ENCODE measurements at places on chromosomes 5 and 9.

DNA sequence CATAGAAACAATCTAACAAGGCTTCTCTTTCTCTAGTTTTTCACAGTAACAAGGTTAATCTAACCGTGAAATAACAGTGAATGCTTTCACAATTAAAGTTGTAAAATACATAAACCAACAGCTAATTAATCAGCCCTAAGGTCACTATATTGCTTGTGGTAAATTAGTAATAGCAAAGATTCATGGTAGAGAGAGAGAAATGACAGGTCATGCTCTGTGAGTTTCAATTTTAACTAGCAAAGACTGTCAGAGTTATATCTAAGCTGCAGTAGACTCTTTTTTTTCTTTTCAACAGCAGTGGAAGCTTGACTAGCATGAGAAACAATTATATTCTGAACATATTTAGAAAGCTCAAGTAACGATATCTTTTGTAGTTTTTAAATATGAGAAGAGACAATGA lies 1068.0 kb downstream of the MAT2B start:
- no peak for DNase-seq

- DNase-seq, result no peak
Observed at GRCh38 chr5:171478946-171479775, 59.7 kb downstream of the FGF18 start.

GRCh38 chr5:139416651-139417050 lies 12.8 kb upstream of the SPATA24 start:
- DNase-seq, result no peak

DNA sequence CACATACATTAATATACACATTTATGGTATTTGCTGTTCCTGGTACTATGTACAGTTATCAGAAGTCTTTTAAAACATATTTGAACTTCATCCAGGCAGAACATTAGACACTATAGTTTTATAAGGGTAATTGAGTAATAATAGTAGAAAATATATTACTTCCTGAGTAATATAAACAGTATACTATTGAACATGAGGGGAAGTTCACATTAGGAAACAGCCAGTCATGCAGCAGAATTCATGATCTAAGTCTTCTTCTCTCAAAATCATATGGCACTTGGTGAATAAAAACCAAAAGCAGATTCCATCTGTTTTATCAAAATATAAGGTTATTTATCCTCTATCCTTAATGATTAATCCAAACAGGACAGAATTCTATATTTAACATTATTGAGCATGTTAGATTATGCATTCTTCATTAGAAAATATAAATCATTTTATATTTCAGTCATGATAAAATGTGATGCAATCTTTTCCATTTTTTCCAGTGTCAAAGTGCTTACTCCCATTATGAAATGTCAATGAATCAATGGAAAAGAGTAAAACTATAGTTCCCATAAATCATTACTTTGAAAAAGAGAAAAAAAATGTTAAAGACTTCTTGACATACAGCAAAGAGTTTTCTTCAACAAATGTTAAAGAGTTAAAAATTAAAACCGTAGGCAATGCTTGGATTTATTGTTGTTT lies 584.3 kb upstream of the TUSC1 start:
- DNase-seq, result no peak

DNA sequence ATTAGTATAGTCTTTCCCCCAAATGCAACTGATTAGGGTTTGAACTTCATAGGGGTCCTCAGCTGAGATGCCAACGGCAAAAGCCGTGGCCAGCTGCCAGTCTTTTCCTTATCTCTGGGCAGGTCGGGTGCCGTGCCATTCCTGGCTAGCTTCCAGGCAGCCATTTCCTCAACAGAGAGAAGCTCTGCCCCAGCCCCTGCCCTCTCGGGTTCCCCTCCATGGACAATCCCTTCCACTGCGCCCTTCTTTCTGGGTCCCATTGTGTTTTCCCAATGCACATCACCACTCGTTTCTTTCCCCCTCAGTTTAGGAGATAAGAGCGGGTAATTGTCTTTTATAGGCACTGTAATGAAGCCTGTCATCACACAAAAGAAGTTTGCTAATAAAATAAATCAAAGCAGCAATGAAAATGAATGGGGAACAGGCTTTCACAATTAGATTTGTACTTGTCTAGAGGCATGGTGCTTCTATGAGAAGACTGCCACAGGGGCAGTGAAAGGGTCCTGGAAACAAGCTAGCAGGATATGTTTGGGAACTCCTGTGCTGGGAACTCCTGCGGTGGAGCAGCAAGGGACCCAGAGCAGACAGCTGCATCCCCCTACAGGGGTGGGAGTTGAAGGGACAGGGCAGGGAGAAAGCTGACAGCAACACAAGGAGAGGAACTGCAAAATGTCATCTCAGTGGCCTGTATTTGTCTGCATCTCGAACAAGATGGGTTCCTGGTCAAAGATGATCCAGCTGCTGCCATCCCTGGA lies 48.0 kb upstream of the SAP30L start:
- no peak for DNase-seq

DNA sequence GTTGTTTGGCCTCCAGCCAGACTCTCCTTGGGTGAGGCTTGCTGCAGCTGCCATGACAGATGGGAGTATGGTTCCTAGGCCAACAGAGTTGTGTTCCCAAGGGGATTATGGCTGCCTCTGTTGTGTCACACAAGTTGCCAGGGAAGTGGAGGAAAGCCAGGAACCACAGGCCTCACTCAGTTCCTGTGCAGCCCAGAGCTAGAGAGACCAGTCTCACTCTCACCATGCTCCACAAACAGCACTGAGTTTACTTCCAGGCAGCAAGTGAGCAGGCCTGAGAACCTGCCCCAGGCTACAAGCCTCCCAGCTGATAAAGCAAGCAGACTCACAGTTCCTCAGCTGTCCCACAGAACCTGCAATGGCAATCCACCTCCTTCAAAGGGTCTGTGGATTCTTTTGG lies 273.6 kb upstream of the TAS2R1 start:
- no peak for DNase-seq

DNA sequence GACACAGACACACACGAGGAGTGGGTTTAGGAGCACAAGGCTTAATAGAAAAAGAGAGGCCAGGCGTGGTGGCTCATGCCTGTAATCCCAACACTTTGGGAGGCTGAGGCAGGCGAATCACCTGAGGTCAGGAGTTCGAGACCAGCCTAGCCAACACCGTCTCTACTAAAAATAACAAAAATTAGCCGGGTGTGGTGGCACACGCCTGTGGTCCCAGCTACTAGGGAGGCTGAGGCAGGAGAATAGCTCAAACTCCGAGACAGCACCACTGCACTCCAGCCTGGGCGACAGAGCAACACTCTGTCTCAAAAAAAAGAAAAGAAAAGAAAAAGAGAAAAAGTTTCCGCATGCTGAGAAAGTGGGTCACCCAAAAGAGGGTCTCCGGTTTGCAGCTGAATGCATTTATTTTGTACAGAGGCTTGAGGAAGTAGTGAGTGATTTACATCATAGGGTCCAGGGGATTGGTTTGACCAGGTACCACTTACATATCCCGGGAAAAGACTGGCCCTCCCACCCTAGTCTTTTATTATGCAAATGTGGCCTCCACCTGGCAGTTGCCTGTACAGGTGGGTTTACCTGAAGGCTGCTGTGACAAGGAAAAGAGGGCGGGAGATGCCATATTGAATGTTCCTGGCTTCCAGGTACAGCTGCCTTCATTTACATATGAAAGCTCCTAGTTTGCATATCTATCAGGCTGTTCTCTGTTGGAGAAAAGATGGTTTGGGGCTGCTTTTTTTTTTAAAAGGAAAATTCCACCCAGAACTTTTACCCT lies 366.2 kb upstream of the GRAMD2B start:
- DNase-seq, result no peak

DNA sequence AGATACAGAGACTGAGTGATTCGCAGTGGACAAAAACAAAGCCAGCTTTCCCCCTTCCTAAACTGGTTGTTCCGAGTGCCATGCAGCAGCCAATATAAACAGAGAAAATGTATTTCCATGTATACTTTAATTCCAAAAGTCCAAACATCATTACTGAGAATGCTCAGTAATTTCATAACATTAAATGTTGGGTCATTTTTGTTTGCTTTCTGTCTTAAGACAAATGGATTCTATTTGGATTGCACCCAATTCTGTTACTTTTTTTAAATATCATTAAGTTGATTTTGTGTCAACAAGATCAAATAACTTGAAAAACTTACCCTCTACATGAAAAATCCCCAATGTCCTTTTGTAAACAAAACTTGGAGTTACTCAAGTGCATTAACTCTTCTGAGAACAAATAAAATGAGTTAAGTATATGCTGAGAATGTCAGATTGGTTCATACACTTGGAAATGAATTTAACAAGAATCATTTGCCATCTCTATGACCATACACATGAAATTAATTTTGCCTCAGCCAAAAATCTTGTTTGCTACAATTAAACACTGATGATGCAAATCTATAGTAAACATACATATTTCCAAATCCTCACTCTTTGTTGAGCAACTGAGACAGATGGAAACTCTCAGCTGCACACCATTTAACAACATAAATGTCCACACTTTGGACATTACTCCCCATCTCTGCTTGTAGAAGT lies 19.4 kb downstream of the LURAP1L start:
- DNase-seq, result no peak

DNA sequence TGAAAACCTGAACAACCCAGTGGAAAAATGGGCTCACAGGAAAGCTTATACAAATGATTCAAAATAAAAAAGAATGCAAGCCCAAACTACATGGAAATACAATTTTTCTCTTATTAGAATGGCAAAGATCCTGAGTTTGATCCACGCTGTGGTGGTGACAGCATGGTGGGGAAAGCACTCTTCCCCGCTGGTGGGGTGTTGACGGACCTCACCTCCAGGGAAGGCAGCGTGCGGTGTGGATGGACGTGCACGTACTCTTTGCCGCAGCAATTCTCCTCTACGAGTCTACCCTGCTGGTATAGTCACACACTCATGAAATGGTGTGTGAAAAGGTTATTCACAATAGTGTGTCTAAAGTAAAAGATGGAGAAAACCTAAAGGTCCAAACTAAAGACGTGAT lies 5.9 kb upstream of the ZFP62 start:
- DNase-seq, result no peak

- no peak for DNase-seq
Observed at GRCh38 chr9:3509926-3510325, 15.9 kb downstream of the RFX3 start.

All from large intestine (tissue), 12 donors.